ENCODE measurements at places on chromosomes 16 and 17.

DNA sequence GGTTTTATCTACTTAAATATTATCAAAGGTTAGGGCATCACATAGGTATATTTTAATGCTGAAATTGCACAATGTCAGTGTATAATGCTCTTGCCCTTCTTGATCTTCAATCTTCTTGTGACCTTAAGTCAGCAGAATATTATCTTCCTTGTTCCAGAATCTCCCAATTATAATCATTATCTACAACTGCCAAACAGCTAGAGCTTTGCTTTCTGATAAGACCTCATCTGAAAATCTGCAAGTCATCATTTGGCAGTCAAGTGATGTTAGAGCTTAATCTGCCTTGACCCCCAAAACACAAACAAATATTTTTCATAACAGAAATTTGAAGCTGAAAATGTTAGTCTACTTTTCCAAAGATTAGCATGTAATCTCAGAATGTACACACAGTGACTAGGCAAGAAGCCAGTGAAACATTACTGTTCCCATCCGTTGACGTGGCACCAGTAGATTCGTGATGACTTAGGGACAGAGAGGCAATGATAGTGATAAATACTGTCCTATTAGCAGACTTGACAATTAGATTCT, 19.8 kb downstream of the REXO5 start:
- DNase-seq, result no peak

GRCh38 chr16:31420037-31420436, 8.1 kb downstream of the COX6A2 start:
- DNase-seq, result no peak

GRCh38 chr16:81938326-81939163, 72.7 kb downstream of the SDR42E1 start:
- DNase-seq, result no peak

DNA sequence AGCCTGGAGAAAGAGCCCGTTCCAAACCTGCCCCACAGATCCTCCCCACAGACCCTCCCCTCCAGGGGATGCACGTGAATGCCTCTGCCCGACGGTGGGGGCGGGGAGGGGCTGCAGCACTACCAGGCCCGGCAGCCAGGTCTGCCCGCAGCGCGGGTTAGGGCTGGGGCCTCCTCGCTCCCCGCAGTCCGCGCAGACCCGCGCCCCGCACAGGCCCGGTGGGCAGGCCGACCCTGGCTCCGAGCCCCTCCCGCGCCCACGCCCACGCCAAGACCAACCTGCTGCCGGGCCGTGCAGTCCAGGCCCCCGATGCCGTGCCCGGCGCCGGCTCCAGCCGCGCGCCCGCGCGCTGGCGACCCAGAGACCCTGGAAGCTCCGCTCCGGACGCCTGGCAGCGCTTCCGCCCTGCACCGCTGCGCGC, at the start of gene RPUSD1:
Gene RPUSD1 (minus strand): TSS at position 404 of the 421 bp plus-strand sequence. CDS start 644 bp downstream, outside the sequence.
- peak; percentile 16 for DNase-seq

- no peak for DNase-seq
These were observed 79.4 kb downstream of the CCDC182 start for GRCh38 chr17:57665696-57666095.

DNA sequence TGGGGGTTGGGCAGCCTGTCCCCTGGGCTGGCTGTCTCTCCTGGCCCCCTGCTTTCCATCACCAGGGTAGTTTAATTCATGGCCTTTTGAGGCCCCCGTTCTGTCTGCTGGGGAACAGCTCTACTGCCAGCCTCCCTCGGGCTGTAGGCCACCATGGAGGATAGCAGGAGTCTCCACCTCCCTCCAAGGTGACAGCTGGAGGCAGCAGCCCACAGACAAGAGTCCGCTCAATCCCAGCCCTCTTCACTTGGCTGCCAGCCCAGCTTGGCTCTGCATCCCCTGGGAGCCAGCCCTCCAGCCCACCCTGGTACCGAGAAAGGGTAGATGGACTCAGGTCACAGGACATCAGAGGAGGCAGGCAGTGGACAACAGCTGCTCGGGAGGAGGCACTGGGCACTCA, 194.6 kb upstream of the SDK2 start:
- DNase-seq, result no peak

GRCh38 chr17:63452046-63452961, 6.2 kb upstream of the CYB561 start:
- DNase-seq, result no peak

DNA sequence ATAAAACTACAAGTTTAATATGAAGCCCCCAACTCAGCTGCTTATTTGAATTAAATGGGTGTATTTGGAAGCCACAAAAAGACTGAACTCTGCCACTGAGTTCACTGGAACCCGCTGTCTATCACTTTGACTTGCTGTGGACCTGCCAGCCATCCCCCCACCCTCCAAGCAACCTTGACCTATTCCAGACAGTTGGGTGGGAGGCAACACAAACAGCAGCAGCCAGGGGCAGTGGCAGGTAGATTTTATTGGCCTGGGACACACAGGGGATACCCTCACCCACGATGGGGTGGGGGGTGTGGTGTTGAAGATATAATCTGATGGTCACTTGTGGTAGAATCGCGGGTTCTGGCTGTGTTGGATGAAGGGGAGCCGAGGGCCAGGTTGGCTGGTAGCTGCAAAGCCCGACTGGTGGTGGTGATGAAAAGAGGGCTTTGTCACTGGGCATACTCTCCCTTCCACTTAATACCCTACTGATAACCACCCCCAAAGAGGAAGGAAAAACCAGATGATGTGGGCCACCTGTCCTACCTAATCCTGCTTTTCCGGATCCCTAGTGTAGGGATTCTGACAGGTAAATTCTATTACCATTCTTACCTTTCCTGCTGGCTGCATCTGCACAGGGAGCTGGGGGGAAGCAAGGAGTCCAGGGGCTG, 2.6 kb downstream of the GPS2 start:
- no peak for DNase-seq

GRCh38 chr16:14353340-14353739, 276.7 kb downstream of the PARN start:
- no peak for DNase-seq

GRCh38 chr16:4531811-4532210, 6.8 kb downstream of the CDIP1 start:
- DNase-seq, result no peak

DNA sequence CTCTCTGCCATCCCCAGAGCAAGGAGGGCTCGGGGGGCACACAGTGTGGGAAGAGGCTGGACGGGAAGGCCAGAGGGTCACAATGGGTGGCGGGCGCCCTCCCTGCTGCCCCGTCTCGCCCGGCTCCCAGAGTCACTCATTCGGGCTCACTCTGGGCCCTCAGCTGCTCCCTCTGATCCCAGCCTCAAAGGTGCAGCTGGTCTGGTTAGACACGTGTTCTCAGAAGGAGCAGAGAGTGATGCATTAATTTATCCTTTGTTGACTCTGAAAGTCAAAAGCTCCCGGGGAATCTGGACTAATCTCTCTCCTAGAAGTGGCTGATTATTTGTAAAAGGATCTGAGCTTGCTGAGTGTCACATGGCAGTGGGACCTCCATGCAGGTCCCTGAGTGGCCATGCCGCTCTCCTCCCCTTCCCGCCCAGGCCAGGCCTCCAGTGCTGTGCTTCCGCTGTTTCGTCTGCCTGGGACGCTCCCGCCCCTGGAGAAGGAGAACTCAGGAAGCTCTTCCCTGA, 87.5 kb downstream of the SEC14L1 start:
- no peak for DNase-seq

- DNase-seq, result no peak
These were observed 39.3 kb downstream of the ENGASE start for GRCh38 chr17:79113699-79114457.

DNA sequence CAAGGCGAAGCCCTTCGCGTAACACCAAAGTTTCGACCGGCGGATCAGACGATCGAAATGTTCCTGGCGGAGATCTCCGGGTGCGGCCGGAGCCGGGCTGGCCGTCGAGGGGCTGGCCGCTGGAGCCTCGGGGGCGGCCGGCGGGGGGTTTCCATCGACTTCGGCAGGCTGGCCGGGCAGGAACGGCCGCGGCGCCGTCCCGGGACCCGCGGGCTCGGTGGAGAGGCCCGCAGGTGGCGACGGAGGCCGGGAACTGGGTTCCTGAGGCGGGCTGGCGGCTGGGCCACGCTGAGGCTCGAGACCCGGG, 1.1 kb downstream of the EPOP start:
- DNase-seq, result no peak

DNA sequence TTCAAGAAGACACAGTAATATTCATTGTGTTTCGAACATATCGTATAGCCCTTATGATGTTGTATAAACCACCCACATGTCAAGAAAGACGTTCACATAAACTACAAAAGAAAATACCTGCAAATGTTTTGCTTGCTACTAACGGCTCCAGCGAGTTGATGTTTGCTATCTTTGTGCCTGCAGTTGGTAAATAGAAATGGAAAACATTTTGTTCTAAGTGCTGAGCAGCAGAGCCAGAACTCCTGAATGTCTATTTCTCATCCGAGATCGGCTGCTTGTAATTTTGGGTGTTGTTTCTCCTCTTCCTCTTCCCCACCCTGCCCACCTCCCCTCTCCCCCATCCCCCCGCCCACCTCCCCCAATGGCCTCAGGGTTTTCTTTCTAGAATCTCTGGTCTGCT, 5.0 kb downstream of the SYT17 start:
- DNase-seq, result no peak

- DNase-seq, result peak; percentile 7
These were observed 185.3 kb upstream of the CACNG3 start for GRCh38 chr16:24070851-24071250.

DNA sequence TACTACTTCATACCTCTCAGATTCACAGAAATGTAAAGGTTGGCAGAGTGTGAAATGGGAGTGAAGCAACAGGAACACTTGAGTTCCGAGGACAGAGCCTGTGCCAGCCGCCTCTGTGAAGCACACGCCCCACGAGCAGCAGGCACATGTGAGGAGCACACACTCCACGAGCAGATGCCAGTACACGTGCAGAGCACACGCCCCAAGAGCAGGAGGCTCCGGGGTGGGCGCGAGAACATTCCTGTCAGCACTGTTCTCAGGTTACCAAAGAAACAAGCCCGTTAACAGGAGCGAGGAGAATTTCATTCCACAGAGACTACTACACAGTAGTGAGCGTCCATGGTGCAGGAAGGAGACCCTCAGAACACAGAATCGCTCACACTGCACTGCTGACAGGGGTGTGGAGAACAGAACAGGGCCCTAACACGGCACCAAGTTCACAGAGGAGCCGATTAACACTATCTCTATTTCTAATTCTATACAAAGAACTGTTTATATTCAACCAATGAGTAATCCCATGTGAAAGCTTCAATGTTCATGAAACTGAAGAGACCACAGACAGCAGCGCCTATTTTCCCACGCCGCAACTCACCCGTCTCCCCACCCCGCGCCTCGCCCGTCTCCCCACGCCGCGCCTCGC, 40.1 kb downstream of the KLHDC4 start:
- no peak for DNase-seq

DNA sequence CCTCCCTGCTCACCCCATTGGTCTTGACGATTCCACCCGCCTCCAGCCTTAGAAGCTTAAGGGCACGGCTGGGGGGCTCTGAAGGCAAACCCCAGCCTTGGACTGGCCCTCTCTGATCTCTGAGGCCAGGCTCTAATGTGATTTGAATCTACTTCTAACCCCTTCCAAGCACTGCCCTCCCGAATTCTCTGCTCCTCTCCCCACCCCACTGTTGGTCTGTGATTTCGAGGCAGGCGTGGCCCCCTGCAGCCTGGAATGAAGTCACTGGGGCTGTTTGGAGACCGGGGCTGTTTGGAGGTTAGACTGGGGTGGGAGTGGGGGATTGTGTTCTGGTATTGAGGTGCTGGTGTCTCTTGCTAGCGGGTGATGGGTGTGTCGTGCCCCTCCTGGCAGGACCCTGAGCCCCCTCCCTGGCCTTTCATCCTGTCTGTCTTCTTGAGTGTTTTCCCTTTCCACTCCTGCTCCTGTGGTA, 2.2 kb downstream of the GRB7 start:
- no peak for DNase-seq

DNA sequence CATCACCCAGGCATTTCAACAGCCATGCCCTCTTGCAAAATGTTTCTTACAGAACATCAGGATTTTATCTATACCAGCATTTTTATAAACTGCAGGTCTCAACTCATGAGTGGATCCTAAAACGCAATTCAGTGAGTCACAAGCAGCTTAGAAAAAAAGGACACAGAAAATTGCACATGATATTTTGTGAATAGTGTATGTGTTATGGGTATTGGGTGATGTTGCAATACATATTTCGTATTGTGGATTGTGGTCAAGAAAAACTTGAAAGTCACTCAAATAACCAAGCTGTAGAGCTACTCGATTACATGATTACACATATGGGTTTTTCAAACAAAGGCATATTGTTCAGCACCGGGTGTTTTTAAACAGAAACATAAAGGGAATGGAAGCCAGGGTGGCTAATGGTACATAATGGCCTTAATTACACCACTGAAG, 1.4 kb downstream of the WIPI1 start:
- no peak for DNase-seq

Measured in effector memory CD8-positive, alpha-beta T cell (primary cell).